ENCODE measurements at places on chromosomes 16 and 17.

GRCh38 chr16:24203675-24204074 lies 52.5 kb upstream of the CACNG3 start:
- DNase-seq, result no peak

DNA sequence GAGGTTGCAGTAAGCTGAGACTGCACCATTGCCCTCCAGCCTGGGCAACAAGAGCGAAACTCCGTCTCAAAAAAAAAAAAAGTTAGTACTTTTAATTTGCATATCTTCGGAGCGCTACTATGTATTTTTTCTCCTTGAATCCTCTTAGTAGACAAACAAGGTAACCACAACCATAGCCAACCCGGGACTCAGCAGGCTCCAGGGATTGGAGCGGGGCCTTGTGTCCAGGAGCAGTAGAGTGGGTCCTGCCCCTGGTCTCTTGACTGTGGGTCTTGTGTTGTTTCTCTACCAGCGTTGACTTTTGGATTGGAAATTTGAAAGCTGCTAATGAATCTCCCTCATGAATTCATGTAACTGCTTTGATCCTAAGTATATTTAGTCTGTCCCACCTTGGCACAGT lies 32.3 kb downstream of the PRMT7 start:
- no peak for DNase-seq

GRCh38 chr17:7846765-7847661 lies 7.9 kb upstream of the TMEM88 start:
- DNase-seq, result no peak

DNA sequence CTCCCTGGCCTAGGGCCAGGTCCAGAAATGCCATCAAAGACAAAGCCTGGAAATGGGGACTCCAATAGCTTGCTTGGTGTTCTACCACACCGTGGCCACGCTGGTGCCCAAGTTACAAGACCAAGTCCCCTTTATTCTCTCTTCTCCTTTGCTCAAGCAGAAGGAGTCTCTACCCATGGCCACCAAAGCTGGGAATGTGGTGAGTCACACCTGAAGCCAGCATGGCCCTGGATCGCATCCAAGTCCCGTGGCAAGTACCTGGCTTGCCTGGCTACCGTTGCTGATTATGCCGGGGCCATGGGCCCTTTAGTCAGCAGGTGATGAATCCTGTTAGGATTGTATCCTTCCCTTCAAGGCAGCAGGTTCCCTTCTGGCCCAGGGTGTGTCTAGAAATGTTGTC lies 260.0 kb downstream of the HAPSTR1 start:
- no peak for DNase-seq

DNA sequence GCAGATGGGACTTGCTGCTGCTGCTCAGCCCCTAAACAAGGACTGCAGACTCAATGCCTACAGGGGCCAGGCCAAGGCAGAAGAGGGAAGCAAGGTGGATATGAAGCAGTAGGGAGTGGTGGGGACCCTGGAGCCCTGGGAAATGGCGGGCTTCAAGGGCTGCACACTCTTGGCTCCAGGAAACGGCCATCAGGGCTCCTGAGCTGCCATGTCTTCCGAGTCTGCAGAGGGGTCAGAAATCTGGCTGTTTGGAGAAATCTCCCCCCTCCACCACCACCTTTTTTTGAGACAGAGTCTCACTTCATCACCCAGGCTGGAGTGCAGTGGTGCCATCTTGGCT lies 169.1 kb downstream of the KATNIP start:
- no peak for DNase-seq

DNA sequence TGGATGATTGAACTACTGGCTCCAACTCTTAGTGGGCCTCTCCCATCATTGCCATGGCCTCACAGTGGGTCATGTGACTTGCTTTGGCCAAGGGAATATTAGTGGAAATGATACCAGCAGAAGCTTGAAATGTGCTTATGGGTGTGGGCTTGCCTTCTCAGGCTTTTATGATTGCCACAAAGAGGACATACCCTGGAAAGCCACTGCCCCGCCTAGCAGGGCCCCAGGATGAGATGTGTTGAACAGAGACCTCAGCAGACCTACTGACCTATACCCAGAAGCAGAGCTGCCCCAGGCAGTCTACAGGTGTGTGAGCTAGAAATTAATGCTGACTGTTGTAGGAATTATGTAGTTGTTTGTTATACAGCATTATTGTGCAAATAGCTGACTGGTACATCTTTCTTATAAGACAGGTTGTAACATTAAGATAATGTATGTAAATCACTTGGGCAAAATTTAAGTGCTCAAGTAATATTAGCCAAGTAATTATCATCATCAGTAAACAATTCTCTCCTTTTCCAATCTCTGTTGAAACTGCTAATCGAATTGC lies 67.8 kb upstream of the CDH5 start:
- no peak for DNase-seq

DNA sequence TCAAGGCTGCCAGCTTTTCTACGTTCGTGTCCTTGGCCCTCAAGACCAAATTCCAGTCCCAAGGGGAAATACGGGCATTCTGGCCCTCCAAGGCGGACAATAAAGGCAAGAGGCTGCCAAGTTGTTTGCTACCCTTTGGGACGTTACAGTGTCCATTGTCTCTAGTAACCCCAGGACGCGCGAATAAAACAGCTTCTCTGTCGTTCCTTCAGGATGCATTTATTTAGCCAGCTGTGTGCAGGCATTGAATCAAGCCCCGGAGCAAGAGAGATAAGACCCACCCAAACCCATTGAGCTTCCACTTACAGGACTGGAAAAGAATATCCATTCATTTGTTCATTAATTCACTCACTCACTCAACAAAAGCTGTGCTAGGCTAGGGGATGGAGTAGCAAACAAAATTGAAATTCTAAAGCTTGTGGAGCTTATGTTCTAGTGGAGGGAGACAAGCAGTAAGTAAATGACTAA lies 656 bp downstream of the MRPL58 start:
- DNase-seq, result no peak

- DNase-seq, result no peak
Observed at GRCh38 chr17:44408786-44409185, 19.3 kb upstream of the ITGA2B start.

DNA sequence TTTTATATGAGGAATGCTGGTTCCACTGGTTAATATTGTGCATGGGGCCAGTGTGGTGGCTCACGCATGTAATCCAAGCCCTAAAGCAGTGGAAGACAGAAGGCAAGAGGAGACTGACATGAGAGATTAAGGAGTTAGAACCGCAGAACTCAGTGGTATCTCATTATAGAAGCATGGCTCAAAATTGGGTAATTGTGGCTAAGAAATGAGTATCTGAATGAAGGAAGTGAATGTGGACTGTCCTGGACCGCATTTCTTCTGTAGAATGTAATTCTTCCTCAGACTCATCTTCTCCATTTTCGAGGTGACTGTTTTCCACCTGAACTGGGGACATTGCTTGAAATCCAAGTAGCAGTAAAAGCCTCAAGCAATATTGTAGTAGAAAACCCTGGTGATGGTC lies 42.6 kb upstream of the CDR2 start:
- no peak for DNase-seq

DNA sequence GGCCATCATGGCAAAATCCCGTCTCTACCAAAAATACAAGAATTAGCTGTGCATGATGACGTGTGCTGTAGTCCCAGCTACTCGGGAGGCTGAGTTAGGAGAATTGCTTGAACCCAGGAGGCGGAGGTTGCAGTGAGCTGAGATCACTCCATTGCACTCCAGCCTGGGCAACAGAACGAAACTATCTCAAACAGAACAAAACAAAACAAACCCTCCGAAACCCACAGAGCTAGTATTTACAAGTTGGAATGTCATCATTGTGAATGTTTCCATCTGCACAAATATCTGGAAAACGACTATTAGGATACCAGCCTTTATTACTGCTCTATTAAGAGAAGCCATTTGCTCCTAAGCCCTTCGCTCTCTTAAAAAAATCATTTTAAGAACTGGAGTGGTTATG lies 26.0 kb downstream of the SMARCE1 start:
- no peak for DNase-seq

- DNase-seq, result no peak
Observed at GRCh38 chr17:50681263-50682200, 26.2 kb downstream of the ANKRD40 start.

GRCh38 chr17:65123757-65124675 lies 13.2 kb upstream of the RGS9 start:
- no peak for DNase-seq

DNA sequence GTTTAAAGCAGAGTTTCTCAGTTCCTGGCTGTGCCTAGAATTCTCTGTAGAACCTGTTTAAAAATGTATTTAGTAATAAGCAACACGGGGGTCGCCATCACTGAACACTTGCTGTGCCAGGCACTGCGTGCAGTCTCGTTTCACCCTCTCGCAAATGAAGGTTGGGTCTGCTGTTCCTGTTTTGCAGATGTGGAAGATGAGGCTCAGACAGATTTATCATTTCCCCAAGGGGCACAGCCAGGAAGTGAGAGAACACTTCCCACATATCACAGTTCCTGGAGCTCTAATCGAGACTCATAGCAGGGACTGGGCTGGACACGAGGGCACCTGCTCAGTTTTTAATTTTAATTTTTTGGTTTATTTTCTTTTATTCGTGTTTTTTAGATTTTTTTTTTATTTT lies 122.7 kb downstream of the ABCC6 start:
- no peak for DNase-seq

DNA sequence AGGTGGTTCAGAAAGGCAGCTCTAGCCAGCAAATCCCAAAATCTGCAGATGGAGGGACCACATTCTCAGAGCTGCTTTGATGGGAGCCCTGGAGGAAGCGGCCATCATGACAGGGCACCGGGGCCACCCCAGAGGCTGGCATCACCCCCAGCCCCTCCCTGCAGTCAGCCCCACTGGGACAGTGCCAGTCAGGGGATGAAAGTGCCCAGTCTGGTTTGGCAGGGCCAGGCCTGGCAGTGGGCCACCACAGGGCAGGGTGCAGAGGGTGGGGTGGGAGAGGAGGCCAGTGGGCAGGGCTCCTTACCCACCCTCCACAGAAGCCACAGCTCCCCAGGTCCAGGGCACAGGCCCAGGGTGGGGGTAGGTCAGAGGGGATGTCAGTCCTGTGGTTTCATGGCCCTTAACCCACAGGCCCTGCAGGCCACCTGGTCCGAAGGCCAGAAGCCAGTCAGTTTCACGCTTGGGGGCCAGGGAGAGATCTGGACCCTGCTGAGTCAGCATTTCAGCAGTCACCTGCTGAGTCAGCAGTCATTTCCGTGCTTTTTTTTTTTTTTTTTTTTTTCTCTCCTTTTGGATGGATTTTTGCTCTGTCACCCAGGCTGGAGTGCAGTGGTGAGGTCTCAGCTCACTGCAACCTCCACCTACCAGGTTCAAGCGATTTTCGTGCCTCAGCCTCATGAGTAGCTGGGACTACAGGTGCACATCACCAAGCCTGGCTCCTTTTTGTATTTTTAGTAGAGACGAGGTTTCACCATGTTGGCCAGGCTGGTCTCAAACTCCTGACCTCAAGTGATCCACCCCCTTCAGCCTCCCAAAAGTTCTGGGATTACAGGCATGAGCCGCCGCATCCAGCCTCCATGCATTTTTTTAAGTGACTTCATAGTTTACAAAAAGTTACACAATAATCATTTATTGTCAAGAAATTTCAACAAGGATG lies 10.4 kb downstream of the SLC25A10 start:
- no peak for DNase-seq

DNA sequence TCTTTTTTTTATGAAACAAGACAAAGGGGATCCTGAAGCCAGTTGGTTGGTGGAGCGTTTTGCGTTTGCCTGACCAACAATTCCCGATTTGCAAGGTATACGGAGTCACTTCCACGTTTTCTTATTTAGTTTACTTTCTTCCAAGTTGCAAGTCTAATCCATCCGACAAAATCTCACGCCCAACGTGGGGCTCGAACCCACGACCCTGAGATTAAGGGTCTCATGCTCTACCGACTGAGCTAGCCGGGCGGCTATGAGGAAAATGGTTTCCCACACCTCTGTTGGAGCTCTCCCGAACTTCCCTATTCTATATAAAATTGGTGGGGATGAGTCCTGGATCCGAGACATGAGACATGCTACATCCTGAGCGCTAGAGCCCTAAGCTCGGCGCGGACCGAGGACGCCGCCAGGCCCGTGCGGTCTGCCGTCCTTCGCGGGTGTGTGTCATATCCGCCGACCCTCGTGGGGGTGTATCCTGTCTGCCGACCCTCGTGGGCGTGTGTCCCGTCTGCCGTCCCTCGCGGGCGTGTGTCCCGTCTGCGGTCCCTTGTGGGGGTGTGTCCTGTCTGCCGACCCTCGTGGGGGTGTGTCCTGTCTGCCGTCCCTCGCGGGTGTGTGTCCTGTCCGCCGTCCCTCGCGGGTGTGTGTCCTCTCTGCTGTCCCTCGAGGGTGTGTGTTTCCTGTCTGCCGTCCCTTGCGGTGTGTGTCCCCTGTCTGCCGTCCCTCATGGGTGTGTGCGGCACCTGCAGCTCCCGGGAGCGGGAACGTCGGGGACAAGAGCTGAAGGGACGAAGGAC lies 22.6 kb downstream of the ZNF213 start:
- DNase-seq, result peak; percentile 82

- no peak for DNase-seq
Observed at GRCh38 chr17:36890398-36891168, 46.7 kb upstream of the LHX1 start.

DNA sequence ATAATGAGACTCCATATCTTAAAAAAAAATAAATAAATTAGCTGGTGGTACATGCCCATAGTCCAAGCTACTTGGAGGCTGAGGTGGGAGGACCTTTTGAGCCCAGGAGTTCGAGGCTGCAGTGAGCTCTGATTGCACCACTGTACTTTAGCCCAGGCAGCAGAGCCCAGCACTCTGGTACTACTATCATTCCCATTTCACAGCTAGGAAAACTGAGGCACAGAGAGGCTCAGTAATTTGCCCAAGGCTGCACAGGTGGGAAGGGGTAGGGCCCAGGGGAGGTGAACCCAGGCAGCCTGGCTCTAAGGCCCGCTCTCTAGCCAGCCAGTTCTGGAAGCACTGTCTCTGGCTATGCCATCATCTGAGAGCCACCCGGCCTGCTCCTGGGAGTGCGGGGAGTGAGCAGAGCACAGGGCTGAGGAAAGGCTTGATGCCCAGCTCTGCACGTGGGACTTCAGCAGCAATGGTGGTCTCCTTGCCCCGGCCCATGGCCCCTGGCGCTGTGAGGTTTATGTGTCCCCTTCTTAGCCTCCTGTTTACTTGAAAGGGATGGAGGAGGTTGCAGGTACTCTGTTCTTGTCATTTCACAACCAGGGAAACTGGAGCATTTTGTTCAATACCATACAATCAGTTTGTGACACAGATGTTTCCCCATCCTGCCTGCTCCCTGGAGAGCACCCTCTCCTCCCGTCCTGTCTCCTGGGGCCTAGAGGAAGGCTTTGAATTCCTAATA lies 222.3 kb downstream of the KATNIP start:
- DNase-seq, result no peak

- DNase-seq, result peak; percentile 27
Observed at GRCh38 chr17:33199571-33200510, 93.3 kb downstream of the ASIC2 start.

GRCh38 chr17:20092261-20092867 lies 83.2 kb downstream of the SPECC1 start:
- no peak for DNase-seq

DNA sequence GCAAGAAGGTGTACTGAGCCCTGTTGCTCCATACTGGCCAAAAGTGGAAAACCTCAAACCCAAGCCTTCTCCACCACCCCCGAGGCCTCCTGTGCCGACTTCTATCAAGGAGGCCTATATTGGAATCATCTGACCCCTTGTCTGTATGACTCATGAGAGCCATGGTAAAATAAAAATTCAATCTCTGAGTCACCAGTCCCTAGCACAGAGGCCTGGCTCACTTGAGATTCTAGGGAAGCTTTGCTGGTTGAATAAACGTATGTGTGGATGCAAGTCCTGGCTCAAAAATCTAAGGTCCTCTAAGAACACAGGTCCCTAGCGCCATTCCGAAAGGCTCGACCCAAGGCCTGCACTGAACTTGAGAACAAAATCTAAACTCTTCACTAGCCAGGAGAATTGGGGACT lies 15.0 kb downstream of the NSMCE1 start:
- peak; percentile 24 for DNase-seq

Data from epithelial cell of prostate (primary cell).